ENCODE measurements at places on chromosomes 2 and 18.

- no peak for DNase-seq
Measured at GRCh38 chr18:13900633-13901032, 14.7 kb downstream of the MC2R start.

DNA sequence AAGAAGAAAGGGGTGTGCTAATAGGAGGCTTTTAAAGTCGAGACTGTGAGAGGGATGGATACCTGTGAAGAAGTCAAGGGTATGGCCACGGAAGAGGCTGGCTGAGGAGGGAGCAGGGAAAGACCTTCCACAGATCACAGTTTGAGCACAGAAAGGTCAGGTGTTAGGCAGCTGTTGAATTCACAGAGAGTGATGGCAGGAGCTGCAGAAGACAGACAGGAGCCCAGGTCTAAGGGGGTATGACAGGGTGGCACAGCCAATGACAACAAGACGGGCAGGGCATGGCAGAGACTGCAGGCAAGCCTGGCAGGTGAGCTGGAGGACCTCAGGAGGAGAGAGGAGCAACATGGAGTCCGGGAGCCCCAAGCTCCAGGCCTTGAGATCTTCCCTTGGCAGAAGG, 163.1 kb downstream of the LAMA1 start:
- DNase-seq, result no peak

DNA sequence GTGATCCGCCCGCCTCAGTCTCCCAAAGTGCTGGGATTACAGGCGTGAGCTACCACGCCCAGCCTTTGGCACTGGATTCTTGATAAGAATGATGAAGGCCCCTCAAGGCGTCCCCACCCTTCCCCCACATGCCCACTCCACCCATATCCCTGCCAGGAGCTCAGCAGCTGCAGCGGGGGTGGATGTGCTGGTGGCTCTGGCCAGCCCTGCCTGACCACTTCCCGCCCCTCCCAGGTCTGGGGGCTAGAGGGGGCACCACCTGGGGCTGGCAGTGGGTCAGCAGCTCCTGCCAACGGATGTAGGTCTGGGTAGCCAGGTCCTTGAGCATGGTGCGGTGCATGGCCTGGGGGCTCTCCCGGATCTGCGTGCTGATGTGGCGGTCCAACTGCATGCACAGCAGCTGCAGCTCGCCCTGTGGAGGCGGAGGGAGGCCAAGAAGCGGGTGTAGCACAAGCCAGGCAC, 7.8 kb upstream of the SEMA4C start:
- DNase-seq, result no peak

GRCh38 chr2:10678225-10678624, 11.6 kb downstream of the NOL10 start:
- DNase-seq, result no peak

DNA sequence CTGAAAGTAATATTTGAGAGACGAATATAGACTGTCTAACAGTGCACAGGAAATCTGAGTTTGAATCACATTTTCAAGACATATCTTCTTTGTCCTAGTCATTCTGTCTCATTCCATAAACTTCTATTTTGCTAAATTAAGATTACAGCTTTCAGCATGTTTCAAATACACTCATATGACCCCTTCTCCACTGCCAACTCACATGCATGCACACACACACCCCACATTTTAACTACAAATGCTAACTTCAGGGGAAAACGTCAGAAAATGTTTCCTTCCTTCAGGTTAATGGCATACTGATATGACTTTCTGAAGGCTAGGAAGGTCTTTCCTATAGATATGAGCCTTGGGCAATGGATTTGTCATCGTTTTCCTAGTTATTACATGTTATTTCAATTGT, 373.7 kb downstream of the RBM43 start:
- DNase-seq, result no peak

DNA sequence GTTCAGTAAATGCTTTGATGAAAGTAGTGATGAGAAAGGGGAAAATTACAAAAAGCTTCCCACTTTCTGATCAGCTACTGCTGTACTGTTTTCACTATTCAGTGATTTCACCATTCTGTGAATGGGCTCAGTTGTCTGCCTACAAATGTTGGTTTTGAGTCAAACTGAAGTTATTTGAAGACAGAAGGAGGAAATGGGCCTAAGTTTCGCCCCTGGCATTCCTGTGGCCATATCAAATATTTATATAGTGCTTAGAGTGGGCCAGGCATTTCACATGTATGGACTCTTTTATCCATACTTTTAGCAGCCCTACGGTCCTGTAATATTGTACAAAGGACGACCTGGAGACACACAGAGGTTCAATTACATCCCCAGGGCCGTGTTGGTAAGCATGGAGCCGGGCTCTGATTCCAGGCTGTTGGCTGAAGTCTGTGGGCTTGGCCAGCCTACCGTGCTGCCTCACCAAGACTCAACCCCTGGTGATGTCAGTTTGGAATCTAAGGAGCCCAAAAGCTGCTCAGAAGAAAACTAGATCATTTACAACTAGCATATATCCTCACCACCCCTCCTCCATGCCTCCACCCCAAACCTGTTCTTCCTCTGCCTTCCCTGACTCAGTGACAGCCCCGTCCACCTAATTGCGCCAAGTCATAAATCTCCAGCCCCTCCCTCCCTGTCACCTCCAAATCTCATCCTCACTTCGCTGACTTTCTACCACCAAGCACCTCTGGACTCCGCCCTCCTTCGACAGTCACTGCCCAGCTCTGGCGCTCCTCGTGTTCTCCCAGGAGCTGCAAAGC, 10.1 kb upstream of the GRHL1 start:
- no peak for DNase-seq
